ENCODE measurements at places on chromosomes 4 and X.

GRCh38 chrX:123756320-123756719 lies 23.5 kb upstream of the THOC2 start:
- no peak for DNase-seq

DNA sequence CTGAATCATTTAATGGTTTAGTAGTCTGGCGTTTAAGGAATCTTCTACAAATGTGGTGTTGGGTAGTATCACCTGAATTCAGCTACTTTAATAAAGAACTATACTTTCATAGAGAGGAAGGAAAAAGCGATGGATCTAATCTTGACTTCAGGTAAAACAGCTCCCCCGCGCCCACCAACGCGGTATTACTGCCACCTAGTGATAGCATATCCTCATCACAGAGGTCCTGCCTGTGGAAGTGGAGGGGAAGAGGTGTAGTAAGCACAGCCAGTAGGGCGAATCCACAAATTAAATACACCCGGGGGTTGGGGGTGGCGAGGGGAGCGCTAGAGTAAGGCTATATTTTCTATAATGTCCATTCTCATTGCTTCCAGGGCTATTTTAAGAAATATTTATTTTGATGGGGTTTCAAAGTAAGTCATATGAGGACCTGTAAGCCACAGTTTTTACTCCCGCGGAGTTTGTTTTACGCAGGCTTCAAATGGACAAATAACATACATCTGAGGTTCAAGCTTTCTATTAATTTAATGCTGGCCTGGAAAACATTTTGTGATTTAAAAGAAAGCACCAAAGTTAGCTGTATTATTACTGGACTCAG lies 8.3 kb upstream of the DAPP1 start:
- DNase-seq, result peak; percentile 50

GRCh38 chr4:5812506-5813229 lies 80.2 kb downstream of the CRMP1 start:
- DNase-seq, result peak; percentile 87

GRCh38 chr4:170243662-170244288 lies 154.0 kb upstream of the AADAT start:
- no peak for DNase-seq

DNA sequence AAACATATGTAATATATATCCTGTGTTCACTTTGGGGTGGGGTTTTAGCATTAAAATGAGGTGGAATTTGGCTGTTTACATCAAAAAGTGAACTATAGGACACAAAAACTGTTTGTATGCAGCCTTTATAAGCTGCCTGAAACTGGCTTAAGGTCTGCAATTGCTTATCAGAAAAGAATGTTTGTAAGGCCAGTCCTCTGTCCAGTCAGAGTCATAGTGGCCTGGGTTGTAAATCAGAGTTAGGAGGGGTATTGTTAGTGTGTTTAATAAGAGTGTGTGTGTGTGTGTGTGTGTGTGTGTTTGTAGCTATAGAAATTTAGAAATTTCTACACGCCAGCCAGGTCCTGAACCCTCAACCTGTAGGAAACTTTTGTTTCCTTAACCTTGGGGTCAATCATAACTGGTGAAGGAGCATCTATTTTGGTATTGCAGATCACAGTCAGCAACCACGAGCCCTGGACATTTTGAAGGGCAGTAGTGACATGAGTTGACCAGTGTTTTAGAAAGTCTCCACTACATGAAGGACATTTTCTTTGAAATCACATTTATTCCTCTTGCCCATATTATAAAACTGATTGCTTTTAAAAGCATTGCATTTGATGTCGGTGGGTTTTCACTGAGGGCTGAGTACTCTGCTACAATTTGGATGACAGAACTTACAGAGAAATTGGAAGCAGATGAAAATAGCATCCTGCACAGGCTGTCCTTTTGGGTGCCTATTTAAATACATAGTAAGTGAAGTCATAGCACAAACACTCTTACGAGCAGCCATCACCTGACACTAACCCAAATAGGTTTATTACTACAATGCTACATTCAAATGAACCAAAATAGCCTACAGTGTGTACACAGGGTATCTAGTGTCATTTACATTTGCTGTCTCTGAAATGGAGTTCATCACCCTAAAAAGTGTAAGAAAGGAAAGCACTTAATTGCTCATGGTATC lies 11.2 kb upstream of the TMEM154 start:
- no peak for DNase-seq

GRCh38 chr4:117137145-117137544 lies 51.8 kb upstream of the TRAM1L1 start:
- DNase-seq, result peak; percentile 95

GRCh38 chr4:84837751-84838150 lies 128.7 kb downstream of the WDFY3 start:
- no peak for DNase-seq

DNA sequence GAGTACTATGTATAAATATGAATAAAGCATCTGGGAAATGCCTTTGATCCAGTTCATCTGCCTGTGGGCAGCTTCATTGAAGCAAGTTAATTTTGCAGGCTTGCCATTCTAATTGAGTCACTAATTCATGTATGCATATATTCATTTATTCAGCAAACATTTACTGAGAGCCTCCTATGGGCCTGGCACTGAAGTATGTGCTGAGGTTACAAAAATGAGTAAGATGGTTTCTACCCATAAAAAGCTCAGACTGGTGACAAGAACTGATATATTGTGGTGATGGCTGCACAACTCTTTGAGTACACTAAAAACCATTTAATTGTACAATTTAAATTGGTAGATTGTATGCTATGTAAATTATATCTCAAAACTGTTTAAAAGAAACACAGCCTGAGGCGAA lies 1.1 kb upstream of the MRPL1 start:
- peak; percentile 56 for DNase-seq

DNA sequence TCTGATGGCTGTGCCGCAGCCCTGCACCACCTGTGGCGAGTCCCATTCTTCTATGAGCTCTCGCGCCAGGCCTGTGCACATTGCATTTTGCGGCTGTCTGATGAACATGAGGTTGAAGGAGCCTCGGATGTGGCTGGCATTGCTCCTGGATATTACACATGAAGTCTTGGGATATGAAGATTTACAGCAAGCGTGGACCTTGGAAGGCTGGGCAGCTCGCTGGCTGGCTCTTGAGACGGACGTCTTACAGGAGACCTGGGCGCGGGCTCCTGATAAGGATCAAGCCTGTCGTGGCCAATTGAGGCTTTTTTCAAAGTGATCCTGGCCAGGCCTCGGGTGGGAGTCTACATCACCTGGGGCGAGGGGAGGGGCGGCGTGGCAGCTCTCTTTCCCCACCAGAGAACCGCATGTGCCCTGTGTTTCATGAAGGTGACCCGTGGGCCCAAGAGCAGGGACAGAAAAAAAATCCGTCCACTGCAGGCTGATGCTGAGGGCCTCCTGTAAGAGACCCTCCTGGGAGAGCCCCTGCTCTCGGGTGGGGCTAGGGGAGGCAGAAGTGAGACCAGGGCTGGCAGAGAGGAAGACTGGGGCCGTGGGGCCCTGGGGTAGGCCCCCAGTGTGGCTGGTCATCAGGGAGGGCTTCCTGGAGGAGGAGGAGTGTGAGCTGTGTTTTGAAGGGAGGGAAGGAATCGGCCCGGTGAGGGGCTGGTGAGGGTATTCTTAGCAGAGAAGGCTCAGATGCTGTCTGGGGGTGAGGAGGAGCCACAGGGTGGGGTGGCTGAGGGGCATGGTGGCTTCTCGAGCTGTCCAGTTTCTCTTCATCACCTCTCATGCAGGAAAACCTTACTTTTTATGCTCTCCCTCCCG lies 23.6 kb downstream of the CPZ start:
- no peak for DNase-seq

DNA sequence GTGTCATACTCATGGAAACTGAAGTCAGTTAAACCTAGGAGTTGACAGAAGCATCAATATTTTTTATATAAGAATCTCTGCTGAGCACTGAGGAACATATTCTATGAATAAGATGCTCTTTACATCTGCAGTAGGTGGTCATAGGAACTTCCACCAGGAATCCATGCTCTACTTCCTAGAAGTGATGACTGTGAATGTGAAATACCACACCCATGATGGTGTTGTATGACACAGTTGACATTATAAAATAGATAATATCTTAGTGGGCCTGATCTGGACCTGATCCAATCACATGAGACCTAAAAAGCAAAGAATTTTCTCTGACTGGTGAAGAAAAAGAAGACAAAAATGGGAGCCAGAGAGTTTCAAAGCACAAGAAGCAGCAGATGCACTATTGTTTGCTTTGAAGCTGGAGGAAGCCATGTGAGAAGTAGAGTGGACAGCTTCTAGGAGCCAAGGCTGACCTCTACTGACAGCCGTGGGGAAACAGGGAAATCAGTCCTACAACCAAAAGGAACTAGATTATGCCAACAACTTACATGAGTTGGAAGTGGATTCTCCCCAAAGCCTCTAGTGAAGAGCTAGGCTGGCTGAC lies 68.6 kb upstream of the HS3ST1 start:
- no peak for DNase-seq

DNA sequence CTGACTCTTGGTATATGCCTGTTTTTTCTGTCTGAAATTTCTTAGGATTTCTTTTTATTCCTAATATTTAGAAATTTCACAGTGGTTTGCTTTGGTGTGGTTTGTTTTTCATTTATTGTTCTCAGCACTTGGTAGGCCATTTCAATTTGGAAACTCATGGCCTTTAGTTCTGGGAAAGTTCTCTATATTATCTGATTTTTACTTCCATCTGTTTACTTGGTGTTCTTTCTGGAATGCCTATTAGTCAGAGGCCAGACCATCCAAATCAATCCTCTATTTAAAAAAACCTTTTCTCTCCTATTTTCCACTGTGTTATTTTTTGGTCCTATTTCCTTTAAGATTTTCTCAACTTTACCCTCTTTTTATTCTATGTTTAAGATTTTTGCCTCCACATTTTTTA lies 188.1 kb upstream of the SFRP2 start:
- DNase-seq, result no peak

DNA sequence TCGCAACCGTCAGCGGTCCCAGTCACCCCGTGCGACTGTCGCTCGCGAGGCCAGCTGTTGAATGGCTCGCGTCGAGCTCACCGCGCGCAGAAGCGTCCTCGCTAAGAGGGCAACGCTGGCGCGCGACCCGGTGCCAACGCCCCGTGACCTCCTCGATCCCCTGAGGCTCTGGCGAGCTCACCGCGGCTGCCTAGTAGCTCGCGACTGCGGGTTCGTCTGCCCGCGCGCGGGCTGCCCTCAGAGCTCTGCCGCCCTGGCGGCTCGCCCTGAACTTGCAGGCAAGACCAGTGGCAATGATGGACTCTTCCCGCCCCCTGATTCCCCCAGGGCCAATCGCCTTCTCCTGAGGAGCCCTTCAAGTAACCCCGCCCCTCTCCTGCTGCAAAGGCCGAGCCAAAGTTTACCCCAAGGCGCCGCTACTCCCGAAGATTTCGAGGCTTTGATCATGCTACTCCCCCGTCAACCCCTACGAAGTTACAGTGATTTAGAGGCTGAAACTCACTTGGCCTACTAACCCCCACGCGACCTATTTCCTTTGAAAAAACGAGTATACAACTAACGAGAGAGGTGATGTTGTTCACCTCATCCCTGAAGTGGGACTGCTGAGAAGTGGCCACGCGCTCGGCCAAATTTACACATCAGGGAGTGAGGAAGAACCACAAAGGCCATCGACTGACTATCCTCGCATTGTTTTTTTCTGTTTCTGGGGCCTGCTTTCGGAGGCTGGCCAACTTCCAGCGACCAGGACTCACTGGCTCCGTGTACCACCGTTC lies 37.5 kb downstream of the PGRMC1 start:
- no peak for DNase-seq

- no peak for DNase-seq
Measured at GRCh38 chrX:76366972-76367371, 60.5 kb upstream of the MAGEE1 start.

DNA sequence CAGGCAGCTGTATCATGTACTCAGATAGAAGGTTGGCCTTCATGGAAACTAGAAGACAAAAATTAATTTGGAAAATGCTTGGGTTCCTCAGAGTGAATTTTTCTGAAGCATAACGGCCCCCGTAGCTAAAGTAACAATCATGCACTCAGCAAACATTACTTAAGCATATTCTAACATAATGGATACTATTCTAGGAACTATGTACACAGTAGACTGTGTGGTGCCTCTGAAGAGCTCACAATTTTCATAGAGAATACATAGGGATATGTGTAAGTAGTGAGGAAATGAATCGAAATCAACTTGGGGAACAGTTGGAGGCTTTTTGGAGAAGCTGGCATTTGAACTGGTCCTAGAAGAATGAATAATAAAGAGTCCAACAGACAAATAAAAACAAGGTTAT lies 1045.0 kb downstream of the GLUD2 start:
- DNase-seq, result no peak

DNA sequence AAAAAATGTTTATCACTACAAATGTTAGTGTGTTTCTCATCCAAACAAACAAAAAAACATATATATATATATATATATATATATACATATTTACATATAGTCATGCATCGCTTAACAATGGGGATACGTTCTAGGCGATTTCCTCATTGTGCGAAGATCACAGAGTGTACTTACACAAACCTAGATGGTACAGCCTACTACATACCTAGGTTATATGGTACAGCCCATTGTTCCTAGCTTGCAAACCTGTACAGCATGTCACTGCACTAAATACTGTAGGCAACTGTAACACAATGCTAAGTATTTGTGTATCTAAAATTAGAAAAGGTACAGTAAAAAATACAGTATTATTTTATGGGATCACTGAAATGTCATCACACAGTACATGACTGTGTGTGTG lies 16.4 kb upstream of the TMSB4X start:
- no peak for DNase-seq

- peak; percentile 25 for DNase-seq
Measured at GRCh38 chrX:40877887-40878286, 142.5 kb upstream of the MED14 start.

DNA sequence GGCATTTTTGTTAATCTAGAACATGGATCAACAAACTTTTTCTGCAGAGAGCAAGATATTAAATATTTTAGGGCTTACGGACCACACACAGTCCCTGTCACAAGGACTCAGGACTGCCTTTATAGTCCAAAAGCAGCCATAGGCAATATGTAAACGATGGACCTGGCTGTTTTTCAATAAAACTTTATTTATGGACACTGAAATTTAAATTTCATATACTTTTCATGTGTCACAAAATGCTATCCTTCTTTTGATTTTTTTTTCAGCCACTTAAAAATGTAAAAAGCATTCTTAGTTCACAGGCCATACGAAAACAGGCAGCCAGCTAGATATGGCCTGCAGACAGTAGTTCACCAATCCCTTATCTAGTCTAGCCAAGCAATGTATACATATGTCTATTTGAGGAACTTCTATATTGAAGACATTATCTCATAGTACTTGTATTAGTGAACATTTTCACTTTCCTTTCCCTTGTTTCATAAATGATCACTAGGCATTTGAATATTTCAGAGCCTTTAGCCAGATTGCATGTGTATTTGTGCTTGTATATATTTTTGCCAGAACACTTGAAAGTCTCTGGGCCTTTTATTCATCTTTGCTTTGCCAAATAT lies 350.9 kb downstream of the RPA4 start:
- no peak for DNase-seq

DNA sequence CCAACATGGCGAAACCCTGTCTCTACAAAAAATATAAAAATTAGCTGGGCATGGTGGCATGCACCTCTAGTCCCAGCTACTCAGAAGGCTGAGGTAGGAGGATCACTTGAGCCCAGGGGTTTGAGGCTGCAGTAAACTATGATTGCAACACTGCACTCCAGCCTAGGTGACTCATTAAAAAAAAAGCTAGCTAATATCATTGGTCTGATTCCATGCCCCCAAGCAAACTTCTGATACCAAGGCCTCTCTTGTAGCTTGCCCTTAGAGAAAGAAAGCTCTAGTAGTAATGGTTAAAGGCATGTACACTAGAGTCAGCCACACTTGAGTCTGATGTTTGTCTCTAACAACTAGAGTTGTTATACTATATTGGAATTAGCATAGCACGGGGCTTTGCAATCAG lies 32.6 kb upstream of the PHF8 start:
- no peak for DNase-seq
